ENCODE measurements at places on chromosomes 3 and 15. TPM values are rescaled to one million over a fixed set of nuclear protein-coding genes. Genes with fewer than 3 reads are reported as not detected.

GRCh38 chr15:88714782-88715372, 76.1 kb downstream of the ISG20 start:
- no peak overlapping the region for H3K4me3 ChIP-seq
- no peaks in the 10 kb centered on the region for H3K27me3 ChIP-seq
- H3K36me3 ChIP-seq, result no peaks in the 10 kb centered on the region
- no peak for DNase-seq
- H3K4me1 ChIP-seq, result no peaks in the 10 kb centered on the region

- no peak overlapping the region for H3K4me3 ChIP-seq
- H3K27me3 ChIP-seq, result no peaks in the 10 kb centered on the region
- H3K36me3 ChIP-seq, result no peaks in the 10 kb centered on the region
These were observed 162.5 kb upstream of the CHRNA7 start for GRCh38 chr15:31867536-31868442.

GRCh38 chr3:165643425-165643824, 193.8 kb downstream of the BCHE start:
- H3K27me3 ChIP-seq, result no peaks in the 10 kb centered on the region
- H3K36me3 ChIP-seq, result no peaks in the 10 kb centered on the region
- no peaks in the 10 kb centered on the region for H3K4me1 ChIP-seq
- H3K4me3 ChIP-seq, result no peak overlapping the region
- H3K27ac ChIP-seq, result no peak overlapping the region

GRCh38 chr3:62028236-62028635, 345.1 kb downstream of the FEZF2 start:
- H3K4me3 ChIP-seq, result no peak overlapping the region
- H3K27me3 ChIP-seq, result no peaks in the 10 kb centered on the region
- no peak for DNase-seq

DNA sequence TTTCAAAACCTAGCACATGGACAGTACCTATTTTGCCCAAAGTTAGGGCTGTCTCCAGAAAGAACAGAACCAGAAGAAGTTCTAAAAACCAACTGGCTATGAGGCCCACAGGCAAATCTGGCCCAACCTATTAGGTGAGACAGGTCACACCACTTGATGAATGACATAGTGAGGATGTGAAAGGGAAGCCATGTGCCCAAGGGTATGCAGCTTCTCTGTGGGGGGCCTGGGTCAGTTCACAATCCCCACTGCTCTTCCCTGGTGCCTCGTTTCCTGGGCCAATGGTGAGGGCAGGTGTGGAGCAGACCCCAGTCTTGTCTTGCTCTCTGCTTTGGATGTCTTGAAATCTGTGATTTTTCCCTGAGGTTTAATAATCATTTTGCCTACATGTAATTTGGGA, 8.9 kb downstream of the INSYN1 start:
- no peak overlapping the region for H3K4me3 ChIP-seq
- no peaks in the 10 kb centered on the region for H3K27me3 ChIP-seq
- no peaks in the 10 kb centered on the region for H3K36me3 ChIP-seq
- H3K27ac ChIP-seq, result no peak overlapping the region

GRCh38 chr3:45932112-45932511, 11.2 kb upstream of the CXCR6 start:
- no peak overlapping the region for H3K27ac ChIP-seq
- no peaks in the 10 kb centered on the region for H3K4me1 ChIP-seq
- DNase-seq, result no peak
- H3K27me3 ChIP-seq, result no peaks in the 10 kb centered on the region
- H3K36me3 ChIP-seq, result peaks cover 72% of the 10 kb centered on the region
- H3K4me3 ChIP-seq, result no peak overlapping the region

DNA sequence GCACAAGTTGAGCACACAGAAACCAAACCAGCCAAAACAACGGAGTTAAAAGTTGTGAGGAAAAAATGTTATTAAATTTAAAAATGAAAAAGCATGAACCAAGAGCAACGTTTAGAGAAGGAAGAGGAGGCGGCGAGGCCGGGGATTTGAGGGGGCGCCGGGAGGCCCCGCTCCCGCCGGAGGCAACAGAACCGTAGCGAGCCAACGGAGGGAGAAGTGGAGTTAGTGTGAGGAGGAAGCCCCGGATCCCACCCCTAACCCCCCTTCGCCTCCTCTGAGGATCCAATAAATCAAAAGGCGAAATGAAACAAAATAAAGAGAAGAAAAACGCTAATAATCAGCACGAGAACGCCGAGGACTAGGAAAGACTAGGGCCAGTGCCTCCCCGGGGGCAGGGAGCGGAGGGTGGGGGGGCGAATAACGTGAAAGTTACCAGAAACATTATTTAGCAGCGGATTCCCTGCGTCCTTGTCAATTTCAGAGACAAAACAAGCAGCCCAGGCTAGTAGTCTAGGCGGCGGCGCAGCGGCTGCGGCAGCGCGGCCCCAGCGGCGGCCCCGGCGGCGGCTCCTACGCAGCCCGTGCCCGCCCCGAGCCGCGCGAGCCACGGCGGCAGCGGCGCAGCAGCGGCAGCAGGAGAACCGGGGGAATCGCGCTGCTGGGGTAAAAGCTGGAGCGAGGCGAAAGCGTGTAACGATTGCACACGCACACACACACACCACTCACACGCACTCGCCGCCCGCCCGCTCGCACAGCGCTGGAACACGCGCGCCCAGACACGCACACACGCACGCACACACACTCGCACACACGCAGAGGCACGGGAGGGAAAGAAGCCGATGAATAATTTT, 1.7 kb downstream of the MEIS2 start:
- peaks cover 9% of the 10 kb centered on the region for H3K4me1 ChIP-seq
- H3K4me3 ChIP-seq, result peak overlapping the region; percentile 56
- H3K36me3 ChIP-seq, result no peaks in the 10 kb centered on the region
- peaks cover 16% of the 10 kb centered on the region for H3K27me3 ChIP-seq

DNA sequence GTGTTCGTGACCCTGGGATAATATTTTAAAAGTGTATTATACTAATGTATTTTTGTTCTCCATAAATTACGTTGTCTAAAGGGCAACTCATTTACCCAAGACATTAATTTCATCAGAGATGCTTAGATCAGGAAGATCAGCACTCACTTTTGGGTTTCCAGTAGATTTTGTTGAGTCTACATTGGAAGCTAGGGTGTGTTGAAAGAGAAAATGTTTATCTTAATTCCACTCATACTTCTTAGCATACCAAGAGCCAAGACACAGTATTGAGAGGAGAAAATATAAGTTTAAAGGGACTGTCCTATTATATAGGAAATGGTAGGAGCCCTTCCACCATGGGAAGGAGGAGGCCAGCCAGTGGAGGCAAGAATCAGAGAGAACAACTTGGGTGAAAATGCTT, 412.9 kb upstream of the RGMA start:
- DNase-seq, result no peak
- no peaks in the 10 kb centered on the region for H3K27me3 ChIP-seq
- no peaks in the 10 kb centered on the region for H3K36me3 ChIP-seq
- no peaks in the 10 kb centered on the region for H3K4me1 ChIP-seq

DNA sequence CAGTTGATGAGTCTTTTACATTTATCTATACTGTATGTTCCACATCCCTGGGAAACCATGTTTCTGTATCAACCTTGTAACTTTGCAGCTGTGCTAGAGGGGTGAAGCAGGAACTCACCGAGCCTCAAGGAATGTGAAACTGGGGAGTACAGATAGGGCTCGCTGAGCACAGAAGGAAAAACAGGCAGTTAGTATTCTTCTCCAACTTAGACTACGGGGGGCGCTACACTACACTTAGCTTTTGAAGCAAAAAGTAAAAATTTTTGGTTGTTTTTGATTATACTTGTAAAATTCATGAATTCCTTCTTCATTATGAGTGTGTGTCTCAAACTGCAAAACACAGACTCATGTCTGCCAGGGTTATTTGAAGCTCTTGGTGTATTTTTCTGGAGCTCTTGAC, 132.7 kb upstream of the RGMA start:
- no peak overlapping the region for H3K27ac ChIP-seq
- H3K36me3 ChIP-seq, result no peaks in the 10 kb centered on the region
- no peak overlapping the region for H3K4me3 ChIP-seq
- no peaks in the 10 kb centered on the region for H3K4me1 ChIP-seq
- no peak for DNase-seq

DNA sequence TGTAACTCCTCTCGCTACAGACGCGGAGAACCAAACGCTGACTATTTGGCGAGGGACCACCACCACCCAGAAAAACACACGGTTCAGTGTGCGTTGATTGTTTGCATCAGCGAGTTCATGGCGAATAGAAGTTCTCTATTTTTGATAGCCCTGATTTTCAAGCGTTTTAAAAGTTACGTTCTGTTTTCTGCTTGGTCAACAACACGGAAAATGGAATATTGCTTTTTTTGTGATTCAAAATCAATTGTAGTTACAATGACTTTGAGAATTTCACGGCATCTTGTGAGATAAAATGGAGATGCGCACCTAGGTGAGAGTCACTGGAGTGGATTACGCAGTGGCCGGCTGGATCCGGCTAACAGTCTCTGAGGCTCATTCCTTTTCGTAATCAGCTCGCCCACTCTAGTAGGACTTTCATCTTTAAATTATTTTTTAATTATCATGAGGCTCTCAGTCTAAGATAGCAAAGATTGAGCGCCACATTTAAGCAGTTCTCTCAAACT, 54.8 kb downstream of the CCDC54 start:
- peak overlapping the region; percentile 93 for H3K27ac ChIP-seq
- H3K27me3 ChIP-seq, result no peaks in the 10 kb centered on the region
- peak; percentile 57 for DNase-seq
- H3K36me3 ChIP-seq, result no peaks in the 10 kb centered on the region
- peaks cover 6% of the 10 kb centered on the region for H3K4me1 ChIP-seq
- peak overlapping the region; percentile 50 for H3K4me3 ChIP-seq

DNA sequence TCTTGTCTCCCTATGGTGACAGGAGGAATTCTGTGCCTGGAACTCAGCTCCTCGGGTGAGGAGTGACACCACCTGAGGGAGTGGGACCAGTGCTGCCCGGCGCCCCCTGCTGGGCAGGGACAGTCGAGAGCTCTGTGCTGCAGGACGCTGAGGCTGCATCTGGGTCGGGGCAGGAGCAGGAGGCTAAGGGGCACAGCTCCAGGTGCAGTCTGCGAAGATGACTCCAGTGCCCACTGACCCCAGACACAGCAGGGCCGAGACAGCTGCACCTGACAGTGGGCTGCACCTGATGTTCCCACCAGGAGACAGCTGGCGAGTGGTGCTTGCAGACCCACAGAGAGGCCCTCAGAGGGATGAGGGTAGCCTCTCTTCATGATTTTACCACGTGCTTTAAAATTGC, 152.9 kb downstream of the ATP10A start:
- peak; percentile 52 for DNase-seq
- no peak overlapping the region for H3K27ac ChIP-seq
- no peaks in the 10 kb centered on the region for H3K4me1 ChIP-seq

DNA sequence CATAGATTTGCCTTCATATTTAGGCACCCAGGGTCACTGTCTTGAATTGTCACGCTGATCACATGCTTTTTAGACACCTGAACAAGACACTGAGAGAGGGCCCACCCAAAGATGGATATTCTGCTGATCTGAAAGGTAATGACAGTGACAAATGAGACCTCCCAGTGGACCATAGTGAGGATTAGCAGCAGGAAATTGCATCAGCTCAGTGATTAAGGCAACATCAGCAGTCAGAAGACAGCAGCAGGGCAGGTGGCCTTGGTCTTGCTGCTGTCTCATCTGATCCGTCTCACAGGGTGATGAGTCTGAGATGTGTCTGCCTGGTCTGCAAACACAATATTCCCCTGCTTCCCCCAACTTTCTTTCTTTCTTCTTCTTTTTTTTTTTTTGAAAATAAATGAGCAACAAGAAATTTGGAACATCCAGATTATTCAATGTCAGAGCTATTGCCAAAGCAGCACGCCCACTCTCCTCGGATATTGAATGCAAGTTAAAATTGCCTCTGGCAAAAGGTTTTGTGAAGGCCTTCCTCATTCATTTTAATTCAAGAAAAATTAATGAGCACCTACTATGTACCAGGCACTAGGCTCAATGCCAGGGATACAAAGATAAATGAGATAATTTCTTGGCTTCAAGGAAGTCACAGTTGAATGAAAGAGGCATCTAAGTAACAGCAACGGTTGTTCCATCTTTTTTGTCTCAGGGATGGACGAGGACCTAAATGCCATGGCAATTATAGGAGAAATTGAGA, 14.1 kb downstream of the OTOL1 start:
- no peaks in the 10 kb centered on the region for H3K4me1 ChIP-seq
- no peak overlapping the region for H3K27ac ChIP-seq
- no peak overlapping the region for H3K4me3 ChIP-seq

GRCh38 chr3:43207628-43208085, 78.7 kb upstream of the SNRK start:
- H3K27me3 ChIP-seq, result no peaks in the 10 kb centered on the region
- no peaks in the 10 kb centered on the region for H3K4me1 ChIP-seq
- H3K4me3 ChIP-seq, result no peak overlapping the region
- no peaks in the 10 kb centered on the region for H3K36me3 ChIP-seq
- DNase-seq, result no peak
- H3K27ac ChIP-seq, result no peak overlapping the region

- DNase-seq, result no peak
- peaks cover 8% of the 10 kb centered on the region for H3K4me1 ChIP-seq
- H3K4me3 ChIP-seq, result no peak overlapping the region
- H3K36me3 ChIP-seq, result no peaks in the 10 kb centered on the region
- no peaks in the 10 kb centered on the region for H3K27me3 ChIP-seq
These were observed 16.1 kb downstream of the MAP2K1 start for GRCh38 chr15:66402761-66403284.

GRCh38 chr3:111913163-111913763, 54.2 kb downstream of the PHLDB2 start:
- H3K27me3 ChIP-seq, result no peaks in the 10 kb centered on the region
- no peak for DNase-seq
- no peak overlapping the region for H3K27ac ChIP-seq
- no peak overlapping the region for H3K4me3 ChIP-seq

DNA sequence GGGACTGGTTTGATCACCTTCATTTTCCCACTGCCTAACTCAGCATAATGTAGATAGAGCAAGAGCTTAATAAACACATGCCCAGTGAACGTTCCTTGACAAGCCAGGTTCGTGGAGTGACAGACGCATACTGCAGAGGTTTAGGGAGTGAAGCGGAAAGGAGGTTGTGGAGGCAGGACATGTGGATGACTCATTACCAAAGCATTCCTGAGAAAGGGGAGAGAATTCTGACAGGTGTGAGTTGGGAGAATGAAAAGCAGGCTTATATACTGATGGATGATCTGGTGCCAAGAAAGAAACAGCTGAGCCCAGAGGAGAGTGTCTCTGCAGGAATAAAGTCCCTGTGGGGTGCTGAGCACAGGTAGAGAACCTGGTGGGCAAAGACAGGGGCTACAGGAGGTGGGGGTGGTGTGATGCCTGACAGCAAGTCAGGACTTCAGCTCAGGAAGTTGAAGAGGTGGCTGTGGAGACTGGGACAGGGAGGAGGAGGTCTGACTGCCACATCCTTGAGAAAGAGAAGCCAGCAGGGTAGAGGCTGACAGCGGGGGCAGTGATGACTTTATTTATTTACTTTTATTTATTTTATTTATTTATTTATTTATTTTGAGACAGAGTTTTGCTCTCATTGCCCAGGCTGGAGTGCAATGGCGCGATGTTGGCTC, 2.4 kb upstream of the RPL29 start:
- peaks cover 15% of the 10 kb centered on the region for H3K36me3 ChIP-seq
- no peak overlapping the region for H3K4me3 ChIP-seq
- no peak overlapping the region for H3K27ac ChIP-seq
- H3K4me1 ChIP-seq, result peaks cover 8% of the 10 kb centered on the region
- no peak for DNase-seq

The RMDN3 gene
- total RNA-seq, result 30.0 TPM

The NUSAP1 gene
- 1.7 TPM for total RNA-seq

The PRTG gene
- total RNA-seq, result 146 TPM

The HEXA gene
- 109 TPM for total RNA-seq

The KNL1 gene
- 0.78 TPM for total RNA-seq

The WDR76 gene
- total RNA-seq, result 3.8 TPM

The NANOGP8 gene
- total RNA-seq, result 3.2 TPM

Data from thyroid gland (tissue), 4 donors.